NCI-H1092 treated with DMSO at 0.1 percent for 48 hours (cell line): ENCODE measurements at places on chromosomes 1 and 21.

DNA sequence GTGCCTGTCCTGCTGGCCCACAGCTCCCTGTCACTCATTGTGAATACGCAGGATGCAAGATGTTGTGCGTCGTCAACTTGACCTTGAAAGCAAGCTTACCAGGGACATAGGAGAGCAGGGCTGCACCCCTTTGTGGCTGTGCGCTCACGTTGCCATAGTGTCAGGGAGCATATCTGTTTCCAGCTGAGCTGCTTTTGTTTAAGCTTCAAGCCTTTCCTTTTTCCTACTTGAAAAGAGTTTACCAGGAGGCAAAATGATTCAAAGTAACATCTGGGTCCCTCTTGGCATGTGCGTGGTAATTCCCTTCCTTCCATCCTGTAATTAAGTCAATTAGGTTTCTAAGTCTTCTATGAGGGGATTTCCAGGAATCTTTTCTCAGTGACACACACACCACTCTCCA lies 537.1 kb downstream of the AJAP1 start:
- no peak for DNase-seq

GRCh38 chr1:5887349-5887970 lies 104.8 kb downstream of the NPHP4 start:
- DNase-seq = no peak

DNA sequence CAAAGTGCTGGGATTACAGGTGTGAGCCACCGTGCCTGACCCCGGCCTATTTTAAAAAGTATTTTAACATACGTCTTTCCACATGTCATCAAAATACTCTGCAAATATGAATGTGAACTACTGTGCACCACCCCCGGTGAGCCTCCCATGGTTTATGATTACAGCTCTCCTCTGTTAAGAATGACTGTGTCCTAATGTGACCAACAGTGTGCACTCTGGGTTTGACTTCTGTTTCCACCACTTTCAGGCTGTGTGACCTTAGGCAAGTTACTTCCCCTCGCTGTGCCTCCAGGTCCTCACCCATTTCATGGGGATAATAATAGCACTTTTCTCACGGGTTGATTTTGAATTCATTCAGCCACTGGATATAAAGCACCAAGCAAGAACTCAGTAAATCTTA lies 14.7 kb downstream of the AMPD2 start:
- no peak for DNase-seq

GRCh38 chr1:228303596-228303995 lies 95.8 kb downstream of the OBSCN start:
- DNase-seq = no peak

DNA sequence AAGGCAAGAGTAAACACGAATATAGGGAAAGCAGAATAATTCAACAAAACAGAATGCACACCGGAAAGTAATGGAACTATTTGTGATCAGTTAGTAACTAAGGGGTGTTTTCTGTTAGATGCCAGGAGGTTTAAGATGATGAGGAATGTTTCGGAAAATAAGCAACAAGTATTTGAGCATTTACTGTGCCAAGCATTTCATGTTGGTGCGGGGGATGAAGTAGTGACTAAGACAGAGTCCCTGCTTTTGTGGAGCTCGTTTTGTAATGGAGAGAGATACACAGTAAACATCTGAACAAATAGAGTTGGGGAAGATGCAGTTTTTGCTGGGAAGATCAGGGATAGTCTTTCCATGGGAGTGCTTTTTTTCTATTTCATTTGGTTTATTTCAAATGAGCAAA lies 78.7 kb downstream of the DYRK1A start:
- DNase-seq = no peak

DNA sequence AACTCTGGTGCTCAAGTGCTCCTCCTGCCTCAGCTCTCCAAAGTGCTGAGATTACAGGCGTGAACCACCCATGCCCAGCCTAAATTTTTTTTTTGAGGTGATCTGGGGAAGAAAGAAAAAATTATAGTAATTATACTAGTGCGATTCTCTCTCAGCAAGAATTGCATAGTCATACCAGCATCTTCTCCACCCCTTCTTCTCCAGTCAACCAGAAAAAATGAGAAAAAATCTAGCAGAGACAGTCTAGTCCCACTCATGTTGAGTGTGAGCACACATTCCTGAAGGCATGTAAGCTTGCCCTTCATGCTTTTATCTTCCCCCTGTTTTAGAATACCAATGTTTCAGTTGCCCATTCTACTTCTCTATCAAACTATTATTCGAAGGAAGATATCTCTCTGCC lies 207.6 kb downstream of the S1PR1 start:
- no peak for DNase-seq

DNA sequence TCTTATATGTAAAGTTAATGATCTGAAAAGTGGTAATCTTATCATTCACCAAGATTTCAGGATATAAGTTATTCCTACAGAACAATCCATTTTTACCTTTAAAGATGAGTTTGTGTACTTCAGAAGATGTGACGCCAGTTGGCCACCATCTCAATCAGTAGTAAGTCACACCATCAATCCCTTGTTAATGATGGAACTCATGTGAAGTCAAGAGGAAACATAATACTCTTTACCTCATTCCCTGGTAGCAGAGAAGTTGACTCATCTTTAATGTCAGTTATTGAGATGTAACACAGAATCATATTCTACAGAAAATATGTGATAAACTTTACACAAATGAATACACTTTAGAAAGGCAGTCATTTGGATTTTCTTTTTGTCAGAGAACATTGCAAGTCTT lies 38.2 kb downstream of the MRPL39 start:
- no peak for DNase-seq

- no peak for DNase-seq
Observed at GRCh38 chr1:151494741-151495281, 16.4 kb upstream of the CGN start.

- DNase-seq = no peak
Observed at GRCh38 chr1:229714306-229714705, 88.3 kb downstream of the URB2 start.

GRCh38 chr1:20634065-20634593 lies 871 bp downstream of the PINK1 start:
- DNase-seq = no peak

- no peak for DNase-seq
Observed at GRCh38 chr1:182603646-182604174, 479 bp downstream of the RGS16 start.

GRCh38 chr1:193785850-193786420 lies 599.5 kb upstream of the B3GALT2 start:
- no peak for DNase-seq

- DNase-seq = peak; percentile 8
Observed at GRCh38 chr1:147168626-147169058, 3.6 kb downstream of the PRKAB2 start.

GRCh38 chr1:208069317-208069716 lies 158.4 kb upstream of the CD34 start:
- peak; percentile 73 for DNase-seq

GRCh38 chr1:243968413-243968812 lies 82.7 kb upstream of the ZBTB18 start:
- DNase-seq = no peak

DNA sequence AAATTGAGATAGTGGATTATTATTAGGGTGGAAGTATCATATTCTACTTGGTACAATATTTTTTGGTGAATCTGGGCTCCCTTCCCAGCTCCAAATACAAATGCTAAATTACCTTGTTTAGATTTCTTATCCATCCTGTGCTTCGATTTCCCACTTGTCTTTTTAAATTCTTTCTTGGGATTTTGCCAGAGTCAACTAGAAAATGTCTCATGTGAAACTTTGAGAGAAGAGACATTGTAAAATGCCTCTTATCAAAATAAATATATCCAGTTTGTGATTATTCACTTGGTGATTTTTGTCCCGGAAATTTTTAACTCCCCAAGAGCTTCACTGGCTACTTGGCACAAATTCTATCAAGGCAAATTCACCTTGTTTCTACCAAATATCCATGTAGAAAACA lies 202.0 kb downstream of the FMN2 start:
- DNase-seq = peak; percentile 6

DNA sequence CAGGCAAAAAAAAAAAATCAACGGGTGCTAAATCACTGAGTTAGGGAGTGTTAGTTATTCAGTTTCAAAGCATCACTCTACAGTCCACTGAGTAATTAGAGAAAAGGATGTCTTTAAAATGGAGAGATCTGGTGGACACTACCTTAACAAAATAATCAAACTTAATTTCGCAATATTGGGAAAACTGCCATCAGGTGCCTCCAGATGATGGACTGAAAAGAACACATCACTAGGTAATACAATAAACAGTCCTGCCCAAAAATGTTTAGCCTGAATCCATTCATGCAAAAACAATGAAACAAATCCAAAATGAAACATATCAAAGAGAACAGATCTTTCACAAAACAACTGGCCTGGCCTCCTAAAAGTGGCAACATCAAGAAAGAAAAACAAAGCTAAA lies 54.1 kb downstream of the ENAH start:
- no peak for DNase-seq

GRCh38 chr1:27596261-27596660 lies 7.7 kb downstream of the AHDC1 start:
- no peak for DNase-seq

GRCh38 chr1:207966521-207966920 lies 55.6 kb upstream of the CD34 start:
- DNase-seq = no peak

GRCh38 chr1:67308136-67308535 lies 463 bp downstream of the IL12RB2 start:
- DNase-seq = no peak

GRCh38 chr1:30839827-30840359 lies 68.7 kb downstream of the SDC3 start:
- no peak for DNase-seq
